NCI-H774 (cell line): ENCODE measurements at places on chromosomes 1 and 21.
A peak's percentile ranks its signal among the peaks of the same experiment; 100 is the strongest.

DNA sequence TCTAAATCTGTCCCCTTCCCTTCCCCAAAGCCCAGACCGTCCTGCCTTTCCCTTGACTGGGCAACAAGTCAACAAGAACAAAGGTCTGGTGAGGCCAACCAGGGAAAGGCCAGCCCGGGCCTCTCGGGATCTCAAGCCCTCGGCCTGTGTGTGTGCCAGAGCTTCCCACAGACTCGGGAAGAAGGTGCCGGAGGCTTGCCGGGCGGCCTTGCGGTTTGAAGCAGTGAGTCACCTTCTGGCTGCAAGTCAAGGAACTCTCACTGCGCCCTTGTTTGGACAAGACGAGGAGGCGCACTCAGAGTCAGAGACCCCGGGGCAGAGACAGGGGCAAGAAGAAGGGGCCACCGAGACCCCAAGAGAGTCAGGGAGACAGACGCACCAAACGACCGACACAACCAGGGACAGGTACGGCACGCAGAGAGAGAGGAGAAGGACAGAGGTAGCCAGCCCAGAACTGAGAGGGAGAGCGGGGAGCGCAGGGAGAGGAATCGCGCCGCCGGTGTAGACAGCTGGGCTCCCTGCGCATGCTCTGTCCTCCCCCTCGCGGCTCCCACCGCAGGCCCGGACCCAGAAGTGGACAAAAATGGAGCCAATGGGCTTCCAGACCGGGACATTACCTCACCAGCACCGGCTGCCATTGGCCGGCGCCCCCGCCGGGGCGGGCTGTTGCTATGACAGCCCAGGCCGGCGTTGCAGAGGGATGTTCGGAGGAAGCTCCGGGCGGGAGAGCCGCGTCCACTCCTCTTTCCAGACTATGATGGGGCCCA is 66.6 kb upstream of the LAPTM5 start:
- peak; percentile 98 for DNase-seq

DNA sequence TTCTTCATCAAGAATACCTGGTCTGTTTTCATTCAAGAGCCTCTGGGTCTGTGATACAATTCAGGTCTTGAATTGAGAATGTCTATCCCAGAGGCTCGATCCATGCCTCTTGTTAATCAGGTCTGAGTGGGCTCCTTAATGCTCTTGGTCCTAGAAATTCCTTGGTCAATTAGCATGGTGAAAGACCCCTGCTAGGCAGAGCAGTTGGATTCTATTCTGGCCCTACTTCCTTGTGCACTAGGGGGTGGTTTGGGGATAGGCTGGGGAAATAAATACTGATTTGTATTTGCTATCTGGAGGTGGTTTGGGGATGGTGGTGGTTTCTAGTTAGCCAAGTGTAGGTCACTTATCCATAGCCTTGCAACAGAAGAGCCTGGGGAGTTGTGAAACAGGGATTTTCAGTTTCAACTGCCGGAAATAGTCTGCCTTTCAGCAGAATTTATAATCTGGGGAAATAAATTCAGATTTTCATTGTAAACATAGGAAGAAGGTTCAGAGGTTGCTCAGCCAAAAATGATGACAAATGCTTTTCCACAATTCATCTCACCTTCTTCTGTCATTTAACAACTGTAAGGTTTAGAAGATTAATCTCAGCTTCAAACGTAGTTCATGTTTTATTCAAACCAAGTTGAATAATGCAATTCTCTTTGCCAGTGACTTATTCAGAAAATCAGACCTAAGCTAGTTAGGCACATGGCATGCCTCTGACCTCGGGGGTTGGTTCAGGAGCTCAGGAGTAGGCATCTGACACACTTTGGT is 22.2 kb upstream of the SCAF4 start:
- DNase-seq: no peak

GRCh38 chr1:111269825-111270406 is 20.7 kb upstream of the CHIA start:
- DNase-seq: no peak

GRCh38 chr21:35940074-35940927 is 120.0 kb downstream of the SETD4 start:
- DNase-seq: peak; percentile 54

DNA sequence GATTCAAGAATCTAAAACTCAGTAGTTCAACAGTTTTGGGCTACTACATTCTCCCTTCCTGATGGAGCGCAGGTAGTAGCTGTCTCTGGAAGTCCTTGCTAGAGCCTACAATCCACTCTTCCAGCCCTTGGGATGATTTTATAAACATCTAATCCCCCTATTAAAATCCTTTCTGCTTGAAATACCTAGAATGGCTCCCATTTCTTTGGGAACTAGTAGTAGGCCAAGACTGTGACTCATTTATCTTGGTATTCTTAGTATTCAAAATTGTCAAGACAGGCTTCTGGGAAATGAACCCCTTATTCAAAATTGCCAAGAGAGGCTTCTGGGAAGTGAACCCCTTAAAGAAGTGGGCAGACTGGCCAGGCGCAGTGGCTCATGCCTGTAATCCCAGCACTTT is 142.5 kb upstream of the FGGY start:
- DNase-seq: no peak

- DNase-seq: no peak
These were observed 125.4 kb upstream of the USP25 start for GRCh38 chr21:15604413-15604812.

DNA sequence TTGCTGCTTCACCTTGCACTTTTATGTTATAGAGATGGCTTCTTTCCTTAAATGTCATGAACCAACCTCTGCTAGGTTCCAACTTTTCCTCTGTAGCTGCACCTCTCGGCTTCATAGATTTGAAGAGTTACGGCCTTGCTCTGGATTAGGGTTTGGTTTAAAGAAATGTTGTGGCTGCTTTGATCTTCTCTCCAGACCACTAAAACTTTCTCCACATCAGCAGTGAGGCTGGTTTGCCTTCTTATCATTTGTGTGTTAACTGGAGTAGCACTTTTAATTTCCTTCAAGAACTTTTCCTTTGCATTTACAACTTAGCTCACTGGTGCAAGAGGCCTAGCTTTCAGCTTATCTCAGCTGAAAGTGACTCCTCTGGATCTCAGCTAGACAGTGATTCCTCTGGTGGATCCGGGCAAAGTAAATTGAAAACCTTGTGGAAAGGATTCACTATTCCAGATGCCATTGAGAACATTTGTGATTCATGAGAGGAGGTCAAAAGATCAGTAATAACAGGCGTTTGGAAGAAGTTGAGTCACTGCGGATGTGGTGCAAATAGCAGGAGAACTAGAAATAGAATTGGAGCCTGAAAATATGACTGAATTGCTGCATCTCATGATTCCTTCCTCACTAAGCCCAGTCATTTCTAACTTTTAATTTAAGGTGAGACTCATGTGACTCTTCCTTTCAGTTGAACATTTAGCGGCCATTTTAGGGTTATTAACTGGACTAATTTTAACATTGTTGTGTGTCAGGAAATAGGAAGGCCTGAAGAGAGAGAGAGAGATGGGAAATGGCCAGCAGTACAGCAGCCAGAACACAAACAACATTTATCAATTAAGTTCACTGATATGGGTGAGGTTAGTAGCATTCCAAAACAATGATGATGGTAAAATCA is 16.2 kb upstream of the RGS1 start:
- DNase-seq: no peak
